ENCODE measurements at places on chromosomes 3 and 15.

DNA sequence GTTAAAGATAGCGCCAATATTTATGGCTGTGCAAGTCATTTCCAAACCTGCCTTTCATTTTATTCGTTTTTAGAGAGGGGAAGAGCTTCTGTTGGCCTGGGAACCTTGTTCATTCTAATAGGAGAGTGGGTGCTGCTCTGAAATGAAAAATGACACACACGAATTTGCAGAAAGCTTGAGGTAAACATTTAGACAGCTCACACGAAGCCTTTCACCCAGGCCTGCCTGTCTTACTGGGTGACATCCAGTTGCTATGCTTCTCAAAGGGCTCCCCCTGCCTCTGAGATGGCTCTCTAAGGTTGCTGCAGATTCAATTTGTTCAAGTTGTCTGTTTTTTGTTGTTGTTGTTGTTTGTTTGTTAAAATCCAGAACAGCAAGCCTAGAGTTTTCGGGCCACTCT, 18.2 kb downstream of the PEX5L start:
- no peak for DNase-seq

- DNase-seq = no peak
These were observed 2.7 kb upstream of the DCAF1 start for GRCh38 chr3:51502562-51502910.

- no peak for DNase-seq
These were observed 6.0 kb downstream of the IL1RAP start for GRCh38 chr3:190519886-190520285.

- no peak for DNase-seq
These were observed 38.9 kb upstream of the RNU6-1 start for GRCh38 chr15:67878712-67879206.

DNA sequence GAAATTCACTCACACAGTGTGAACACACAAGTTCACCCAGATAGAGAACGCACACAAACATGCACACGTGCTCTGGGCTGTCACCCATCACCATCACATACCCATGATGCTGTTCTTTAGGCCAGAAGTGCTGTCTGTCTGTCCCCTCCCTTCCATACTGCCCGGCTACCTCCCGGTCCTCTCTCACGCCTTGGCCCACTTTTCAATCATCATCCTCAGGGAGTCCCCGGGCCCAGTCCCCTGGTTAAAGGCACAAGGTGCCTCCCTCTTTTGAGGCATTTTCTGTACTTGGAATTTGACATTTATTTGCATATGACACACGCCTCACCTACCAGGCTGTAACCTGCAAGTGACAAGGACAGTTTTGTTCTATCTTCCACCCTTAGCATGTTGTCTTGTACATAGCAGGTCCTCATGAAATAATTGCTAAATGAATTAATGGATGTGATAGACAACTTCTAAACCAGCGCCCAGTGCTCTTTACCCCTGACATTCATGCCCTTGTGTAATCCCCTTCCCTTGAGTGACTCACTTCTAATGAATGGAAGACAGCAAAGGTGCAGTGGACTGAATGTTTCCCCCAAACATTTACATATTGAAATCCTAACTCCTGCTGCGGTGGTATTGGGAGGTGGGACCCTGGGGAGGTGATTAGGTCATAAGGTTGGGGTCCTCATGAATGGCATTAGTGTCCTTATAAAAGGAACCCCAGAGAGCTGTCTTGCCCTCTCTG, 73.9 kb upstream of the ADPGK start:
- no peak for DNase-seq

GRCh38 chr15:65525622-65526021, 4.6 kb upstream of the HACD3 start:
- DNase-seq = no peak

DNA sequence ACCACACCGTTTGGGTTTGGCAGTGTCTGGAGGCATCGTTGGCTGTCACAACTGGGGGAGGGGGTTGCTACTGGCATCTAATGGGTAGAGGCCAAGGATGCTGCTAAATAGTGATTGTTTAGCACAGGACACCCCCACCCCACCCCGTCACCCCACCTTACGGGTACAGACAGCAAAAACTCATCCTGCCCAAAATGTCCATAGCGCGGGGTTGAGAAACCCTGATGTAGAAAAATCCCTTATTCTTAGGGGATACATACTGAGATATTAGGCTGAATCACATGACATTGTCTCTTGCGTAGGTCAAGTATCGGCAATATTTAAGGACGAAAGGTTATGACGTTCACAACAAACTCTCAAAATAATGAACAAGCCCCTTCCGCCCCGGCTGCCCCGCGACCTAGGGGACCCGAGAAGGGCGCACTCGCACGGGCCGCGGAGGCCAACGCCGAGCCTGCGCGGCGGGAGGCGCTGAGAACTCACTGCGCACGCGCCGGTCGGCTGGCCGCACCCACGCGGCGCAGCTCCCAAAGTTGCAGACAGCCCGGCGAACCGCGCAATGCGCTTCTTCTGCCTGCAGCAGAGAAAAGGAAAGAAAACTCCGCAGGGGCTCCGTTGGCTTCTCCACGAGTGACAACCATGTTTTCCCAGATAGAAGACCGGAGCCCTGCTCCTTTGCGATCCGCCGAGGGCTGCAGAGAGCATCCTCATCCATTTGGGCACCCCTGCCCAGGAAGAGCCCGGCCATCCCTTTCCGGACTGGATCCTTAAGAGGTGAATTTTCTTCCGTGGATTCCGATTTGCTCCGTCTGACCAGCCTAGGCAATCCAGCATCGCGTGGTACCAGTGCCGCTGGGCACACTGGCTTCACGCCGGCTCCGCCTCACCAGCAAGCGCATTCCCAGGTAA, 136.8 kb upstream of the CCDC54 start:
- peak; percentile 59 for DNase-seq

DNA sequence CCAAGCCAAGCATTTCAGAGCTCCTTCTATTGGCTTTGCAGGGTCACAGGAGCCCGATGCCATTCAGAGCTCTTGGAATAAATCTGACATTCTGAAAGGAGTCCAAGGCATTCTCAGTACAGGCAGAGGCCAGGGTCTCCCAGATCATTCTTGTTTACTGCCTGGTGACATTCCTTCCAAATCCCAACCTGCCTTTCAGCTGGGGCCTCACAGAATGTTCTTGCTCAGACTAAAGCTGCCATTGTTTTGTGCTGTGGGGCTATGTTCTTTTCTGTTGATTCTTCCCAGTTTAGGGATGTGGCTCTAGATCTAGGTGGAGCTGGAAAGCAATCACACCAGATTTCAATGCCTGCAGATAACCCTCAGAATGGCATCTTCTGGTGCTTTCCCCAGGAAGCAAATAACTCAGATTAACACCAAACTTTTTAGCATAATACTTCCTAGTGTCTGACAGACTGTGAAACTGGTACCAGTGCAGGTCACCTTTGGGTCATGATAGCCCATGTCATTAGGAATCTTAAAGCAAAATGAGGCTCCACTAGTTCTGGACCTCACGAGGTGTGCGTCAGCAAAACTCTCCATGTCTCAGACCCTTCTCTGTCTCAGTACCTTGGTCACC, 166.9 kb downstream of the CHST2 start:
- no peak for DNase-seq

GRCh38 chr15:48888191-48888590, 10.3 kb downstream of the EID1 start:
- DNase-seq = no peak

Data from GM04504 (cell line).